ENCODE measurements at places on chromosomes 13 and 19.

DNA sequence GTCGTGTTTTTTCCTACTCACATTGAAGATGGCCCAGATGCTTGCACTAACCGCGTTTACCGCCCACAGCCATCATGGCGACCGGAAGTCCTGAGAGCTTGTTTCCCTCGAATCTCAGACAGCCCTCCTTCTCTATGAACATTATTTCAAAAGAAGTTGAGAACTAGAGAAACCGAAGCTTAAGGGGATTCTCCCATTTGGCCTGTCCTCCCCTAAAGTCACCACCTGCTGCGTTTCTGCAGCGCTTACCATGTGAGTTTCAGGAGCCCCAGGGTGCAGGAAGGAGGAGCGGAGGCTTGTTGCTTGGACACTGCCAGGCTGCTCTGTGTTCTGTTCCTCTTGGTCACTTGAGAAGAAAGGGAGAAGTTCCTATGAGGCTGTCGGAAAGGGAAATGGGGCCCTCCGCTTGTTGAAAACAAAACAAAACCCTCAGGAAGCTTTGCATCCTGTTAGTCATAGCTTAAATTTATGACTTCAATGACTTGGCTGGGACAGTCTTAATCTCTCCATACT, 6.2 kb downstream of the CARD8 start:
- DNase-seq, result no peak

DNA sequence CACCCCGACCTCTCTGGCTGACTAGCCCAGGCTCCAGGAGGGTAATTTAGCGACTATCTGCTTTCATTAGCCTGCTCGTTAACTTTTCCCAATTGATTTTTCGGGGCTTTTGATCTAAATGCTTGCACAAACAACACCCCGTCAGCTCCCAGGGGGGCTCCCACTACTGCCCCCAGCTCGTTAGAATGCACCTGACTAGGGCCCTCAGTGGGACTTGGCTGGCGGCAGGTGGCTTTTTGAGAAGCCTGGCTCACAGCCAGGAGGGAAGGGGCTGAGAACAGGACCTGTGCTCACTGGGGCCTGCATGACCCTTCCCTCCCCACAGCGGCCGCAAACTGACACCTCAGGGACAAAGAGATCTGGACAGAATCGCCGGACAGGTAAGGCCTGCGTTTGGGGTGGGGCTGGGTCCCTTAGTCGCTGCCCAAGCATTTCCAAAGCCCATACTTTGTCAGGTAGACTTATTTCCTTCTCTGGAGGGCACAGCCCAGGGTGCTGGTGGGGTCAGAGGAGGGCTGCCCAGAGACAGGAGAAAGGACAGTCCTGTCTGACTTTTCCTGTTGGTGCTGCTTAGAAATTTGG, 7.6 kb upstream of the CD79A start:
- no peak for DNase-seq

GRCh38 chr13:44211286-44211685, 162.3 kb upstream of the SERP2 start:
- DNase-seq, result no peak

GRCh38 chr13:90838317-90838960, 509.0 kb upstream of the MIR17HG start:
- peak; percentile 53 for DNase-seq

GRCh38 chr13:85564598-85564997, 234.6 kb downstream of the SLITRK6 start:
- DNase-seq, result no peak

DNA sequence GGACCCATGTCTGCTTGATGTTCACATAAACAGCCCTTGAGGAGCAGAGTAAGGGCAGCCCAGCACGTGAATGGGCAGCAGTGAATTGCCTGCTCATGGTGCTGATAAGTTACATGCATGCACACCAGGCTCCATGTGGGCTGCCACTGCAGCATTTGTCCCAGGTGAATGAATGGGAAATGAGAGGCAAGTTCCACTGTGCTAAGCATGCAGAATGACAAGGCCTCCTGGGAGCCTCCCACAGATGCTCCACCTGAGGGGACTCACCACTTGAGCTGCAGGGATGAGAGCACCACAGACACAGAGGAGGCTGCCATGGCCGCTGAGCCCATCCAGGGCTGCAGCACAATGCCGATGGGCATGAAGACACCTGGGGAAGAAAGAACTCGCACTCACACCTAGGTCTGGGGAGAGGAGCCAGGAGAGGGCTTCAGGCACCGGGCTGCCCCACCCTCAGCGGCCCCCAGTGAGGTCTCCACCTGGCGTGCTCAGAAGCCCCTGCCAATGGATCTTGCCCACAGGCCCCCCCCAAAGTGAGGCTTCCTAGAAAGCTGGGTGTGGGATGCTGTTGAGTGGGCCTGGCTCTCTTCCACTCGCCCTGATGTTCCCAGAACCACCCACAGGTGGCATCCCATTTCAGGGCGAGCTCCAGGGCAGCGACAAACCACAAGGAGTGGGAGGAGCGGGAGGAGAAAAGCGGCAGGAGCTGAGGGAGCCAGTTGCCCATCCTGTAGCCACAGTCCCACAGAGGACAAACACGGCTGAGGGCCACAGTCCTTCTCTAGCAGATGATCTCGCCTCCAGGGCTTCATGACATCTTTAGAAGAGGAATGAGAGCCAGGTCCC, 73.8 kb downstream of the CCDC70 start:
- peak; percentile 47 for DNase-seq

GRCh38 chr19:42095814-42096230, 19.9 kb downstream of the ZNF574 start:
- no peak for DNase-seq

DNA sequence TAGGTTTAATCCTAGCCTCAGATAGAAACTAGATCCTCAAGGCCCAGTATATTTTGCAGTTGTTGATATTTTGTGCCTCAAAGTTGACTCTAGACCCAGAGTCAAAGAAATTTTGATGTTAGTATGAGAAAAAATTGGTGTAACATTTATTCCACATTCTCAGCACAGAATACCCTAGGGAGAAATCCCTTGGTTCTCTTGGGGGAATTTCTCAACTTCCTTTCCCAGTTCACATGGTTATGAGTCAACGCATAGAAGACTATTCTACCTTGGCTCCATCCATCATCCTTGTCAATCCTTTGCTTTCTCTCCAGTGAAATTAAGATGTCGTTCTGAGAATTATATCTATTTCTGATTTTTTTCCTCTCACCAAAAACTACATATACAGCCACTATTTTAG, 145.3 kb downstream of the POSTN start:
- no peak for DNase-seq

DNA sequence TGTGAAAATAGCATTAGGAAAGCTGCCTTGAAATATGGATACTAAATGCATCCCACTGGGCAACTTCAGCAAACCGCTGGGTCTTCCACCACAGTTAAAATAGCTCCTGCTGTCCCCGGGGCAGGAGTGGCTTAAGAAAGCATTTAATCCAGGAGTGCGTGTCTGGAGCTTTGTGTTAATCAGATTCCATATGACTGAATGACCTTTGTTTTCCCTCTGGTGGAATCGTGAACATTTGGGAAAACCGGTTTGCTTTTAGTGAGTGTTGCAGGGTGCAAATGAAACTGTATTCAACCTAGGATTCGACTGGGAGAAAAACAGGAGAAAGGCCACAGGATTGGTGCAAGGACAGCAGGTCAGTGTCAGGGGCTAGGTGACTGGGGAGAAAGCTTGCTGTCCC, 237.6 kb upstream of the MAB21L1 start:
- DNase-seq, result no peak

GRCh38 chr13:92745258-92745657, 481.3 kb upstream of the GPC6 start:
- DNase-seq, result no peak

GRCh38 chr13:112159575-112160547, 92.9 kb downstream of the SOX1 start:
- DNase-seq, result peak; percentile 42

DNA sequence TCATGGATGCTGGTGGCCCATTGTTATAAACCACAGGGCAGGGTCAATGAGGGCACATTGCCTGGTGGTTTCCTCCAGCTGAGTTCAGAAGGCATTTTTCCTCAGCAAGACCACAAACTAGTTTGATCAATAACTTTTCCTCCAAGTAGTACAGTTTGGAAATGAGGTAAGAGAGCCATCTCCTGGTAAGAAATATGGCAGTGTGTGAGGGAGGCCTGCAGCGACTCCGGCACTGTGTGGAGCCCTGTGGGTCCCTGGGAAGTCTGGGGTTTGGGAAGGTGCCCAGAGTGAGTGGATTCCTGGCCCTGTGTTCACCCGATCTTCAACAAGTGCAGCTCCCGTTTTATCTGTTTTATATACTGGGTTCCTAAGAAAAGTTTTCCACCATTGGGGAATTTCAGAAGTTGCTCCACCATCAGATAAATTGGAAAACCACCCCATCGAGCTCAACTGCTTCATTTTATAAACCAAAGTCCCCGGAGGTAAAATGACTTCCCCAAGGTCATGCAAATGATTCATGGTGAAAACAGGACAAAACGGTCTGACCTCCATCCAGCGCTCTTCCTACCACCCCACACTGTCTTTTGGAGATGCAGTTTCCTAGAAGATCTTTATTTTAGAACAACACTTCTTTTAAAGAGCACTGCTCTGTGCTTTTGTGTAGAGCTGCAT, 148.4 kb downstream of the KATNAL1 start:
- no peak for DNase-seq

- no peak for DNase-seq
Observed at GRCh38 chr13:94583926-94584325, 12.0 kb downstream of the TGDS start.

DNA sequence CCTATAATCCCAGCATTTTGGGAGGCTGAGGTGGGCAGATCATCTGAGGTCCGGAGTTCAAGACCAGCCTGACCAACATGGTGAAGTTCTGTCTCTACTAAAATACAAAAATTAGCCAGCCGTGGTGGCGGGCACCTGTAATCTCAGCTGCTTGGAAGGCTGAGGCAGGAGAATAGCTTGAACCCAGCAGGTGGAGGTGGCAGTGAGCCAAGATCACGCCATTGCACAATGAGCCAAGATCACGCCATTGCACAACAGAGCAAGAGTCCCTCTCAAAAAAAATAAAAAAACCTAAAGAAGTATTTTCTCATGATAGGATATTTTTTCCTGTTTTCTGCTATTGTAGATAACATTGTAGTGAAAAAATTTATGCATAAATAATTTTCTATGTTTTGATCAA, 13.3 kb downstream of the IFT88 start:
- no peak for DNase-seq

DNA sequence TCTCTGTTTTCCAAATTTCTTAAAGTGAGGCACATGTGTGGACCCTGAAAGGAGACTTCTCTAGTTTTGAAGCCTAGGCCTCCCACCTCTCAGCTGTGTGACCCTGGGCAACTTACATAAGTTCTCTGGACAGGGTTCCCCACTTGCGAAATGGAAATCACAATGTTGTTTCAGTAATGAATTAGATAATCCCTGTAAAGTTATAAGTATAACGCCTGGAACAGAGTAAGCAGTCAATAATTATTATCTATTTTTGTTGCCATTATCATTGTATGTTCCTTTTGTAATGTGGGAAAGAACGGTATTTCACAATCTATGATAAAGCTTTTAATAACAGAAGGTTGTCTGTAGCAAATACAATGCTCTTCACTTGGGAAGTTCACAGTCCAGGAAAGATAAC, 437.3 kb upstream of the ZNF507 start:
- DNase-seq, result no peak

- no peak for DNase-seq
Observed at GRCh38 chr13:113369189-113369588, 5.3 kb upstream of the GRTP1 start.

DNA sequence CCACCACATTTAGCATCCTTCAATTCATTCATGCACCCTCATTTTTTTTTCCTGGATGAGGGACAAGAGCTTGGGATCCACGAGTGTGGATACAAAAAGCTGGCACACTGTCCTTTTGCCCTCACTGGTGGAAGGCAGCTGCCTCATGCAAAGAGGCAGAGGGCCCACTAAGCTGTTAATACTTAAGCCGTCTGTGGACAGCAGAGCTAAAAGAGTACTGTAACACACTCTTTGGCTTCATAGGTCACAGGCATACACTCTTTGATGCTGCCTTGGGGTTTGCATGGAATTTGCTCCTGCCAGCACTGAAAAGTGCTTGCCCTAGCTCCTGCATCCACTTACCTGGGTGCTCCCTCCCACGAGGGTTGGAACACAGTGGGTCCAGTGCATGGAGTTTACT, 978.4 kb upstream of the SPRY2 start:
- no peak for DNase-seq

GRCh38 chr19:49489601-49490167, 2.3 kb downstream of the RPL13A start:
- DNase-seq, result no peak

DNA sequence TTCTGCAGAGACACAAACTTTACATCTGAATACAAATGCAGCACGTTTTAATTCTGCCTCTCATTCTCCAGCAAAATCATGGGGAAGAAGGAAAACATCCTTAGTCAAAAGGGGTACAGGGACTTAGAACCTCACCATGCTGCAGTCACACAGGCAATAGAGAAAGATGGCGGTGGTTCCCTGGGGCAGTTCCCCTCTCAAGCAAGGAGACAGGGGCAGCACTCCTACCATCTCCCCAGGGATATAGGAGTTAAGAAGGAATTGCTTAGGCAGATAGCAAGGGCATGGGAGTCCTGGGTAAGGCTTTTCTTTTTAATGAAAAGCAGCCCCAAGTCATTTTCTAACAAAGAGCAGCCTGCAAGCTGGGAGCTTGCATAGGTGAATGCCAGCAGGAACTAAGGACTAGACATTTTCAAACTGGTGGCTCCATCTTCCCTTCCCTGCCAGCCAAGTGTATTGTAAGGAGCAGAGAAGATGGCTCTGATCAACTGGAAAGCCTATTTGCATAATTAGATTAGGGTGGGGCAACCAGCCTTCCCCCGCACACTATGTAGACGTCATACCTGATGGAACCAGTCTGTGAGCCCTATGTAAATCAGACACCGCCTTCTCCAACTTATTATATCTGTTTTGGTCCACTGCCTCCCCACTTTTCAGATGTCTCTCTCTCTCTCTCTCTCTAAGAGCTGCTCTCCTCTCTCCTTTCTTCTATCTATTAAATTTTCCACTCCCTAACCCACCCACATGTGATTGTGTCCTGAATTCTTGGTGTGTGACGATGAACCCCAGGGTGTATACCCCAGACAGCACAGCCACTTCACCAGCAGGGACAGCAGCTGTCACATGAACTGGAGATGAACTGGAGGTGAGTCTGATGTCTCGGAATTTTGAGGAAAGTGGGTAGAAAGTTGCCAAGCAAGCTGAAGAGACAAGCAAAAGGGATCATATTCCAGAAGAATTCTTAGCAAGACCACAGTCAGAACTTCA, 514.5 kb downstream of the IRS2 start:
- DNase-seq, result peak; percentile 59

DNA sequence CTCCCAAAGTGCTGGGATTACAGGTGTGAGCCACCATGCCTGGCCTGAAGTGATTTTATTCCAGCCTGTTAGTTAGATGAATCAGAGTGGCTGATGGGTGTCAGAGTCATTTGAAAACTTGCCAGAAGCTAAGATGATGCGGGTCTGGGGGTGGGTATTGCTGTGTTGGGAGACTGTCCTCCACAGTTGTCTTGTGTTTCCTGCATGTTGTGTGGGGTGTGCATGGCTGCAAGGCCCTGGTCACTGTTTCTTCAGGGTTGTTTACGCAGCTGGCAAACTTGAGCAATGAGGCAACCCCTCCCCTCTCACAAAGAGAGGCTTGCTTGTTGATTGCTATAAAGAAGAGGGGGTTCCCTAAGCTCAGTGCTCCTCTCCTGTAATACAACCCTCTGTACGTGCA, 71.8 kb downstream of the TRPM4 start:
- no peak for DNase-seq

- no peak for DNase-seq
Observed at GRCh38 chr13:111005808-111006505, 91.1 kb upstream of the ANKRD10 start.

- no peak for DNase-seq
Observed at GRCh38 chr13:59823486-59823885, 340.2 kb downstream of the DIAPH3 start.
